ENCODE measurements at places on chromosomes 2 and 18.

DNA sequence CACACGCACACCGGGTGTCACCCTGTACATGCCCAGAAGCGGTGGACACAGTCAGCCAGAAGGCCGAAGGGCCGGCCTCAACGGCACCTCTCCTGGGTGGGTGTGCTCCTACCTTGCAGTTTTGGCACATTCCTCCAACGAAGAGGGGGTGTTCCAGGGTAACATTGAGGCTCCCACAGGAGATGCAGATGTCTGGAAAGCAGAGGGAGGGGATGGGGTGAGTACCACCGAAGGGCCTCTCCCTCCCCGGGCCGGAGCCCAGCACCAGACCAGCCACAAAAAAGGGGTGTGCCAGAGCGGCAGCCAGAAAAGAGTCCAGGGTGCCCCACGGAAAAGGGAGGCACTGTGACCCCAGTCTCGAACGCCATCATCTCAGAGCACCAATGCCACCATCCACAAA lies 76.8 kb upstream of the POMC start:
- no peak for DNase-seq

DNA sequence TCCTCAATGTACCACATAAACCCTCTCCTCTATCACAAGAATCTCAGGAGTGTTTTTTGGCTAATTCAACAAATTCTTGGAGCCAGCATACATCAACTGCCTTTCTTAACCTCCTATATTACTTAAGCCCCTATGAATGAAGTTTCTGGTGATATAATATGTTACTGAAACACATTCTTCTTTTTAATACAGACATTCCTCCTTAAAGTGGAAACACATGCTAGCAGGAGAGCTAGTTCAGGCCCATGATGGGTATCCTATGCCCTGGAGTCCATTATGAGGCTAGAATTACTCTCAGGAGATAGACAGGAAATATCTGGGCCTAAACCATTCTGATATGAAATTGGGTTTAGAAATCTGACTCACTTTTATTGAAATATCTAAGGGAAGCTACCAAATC lies 26.6 kb upstream of the RMDN2 start:
- no peak for DNase-seq

DNA sequence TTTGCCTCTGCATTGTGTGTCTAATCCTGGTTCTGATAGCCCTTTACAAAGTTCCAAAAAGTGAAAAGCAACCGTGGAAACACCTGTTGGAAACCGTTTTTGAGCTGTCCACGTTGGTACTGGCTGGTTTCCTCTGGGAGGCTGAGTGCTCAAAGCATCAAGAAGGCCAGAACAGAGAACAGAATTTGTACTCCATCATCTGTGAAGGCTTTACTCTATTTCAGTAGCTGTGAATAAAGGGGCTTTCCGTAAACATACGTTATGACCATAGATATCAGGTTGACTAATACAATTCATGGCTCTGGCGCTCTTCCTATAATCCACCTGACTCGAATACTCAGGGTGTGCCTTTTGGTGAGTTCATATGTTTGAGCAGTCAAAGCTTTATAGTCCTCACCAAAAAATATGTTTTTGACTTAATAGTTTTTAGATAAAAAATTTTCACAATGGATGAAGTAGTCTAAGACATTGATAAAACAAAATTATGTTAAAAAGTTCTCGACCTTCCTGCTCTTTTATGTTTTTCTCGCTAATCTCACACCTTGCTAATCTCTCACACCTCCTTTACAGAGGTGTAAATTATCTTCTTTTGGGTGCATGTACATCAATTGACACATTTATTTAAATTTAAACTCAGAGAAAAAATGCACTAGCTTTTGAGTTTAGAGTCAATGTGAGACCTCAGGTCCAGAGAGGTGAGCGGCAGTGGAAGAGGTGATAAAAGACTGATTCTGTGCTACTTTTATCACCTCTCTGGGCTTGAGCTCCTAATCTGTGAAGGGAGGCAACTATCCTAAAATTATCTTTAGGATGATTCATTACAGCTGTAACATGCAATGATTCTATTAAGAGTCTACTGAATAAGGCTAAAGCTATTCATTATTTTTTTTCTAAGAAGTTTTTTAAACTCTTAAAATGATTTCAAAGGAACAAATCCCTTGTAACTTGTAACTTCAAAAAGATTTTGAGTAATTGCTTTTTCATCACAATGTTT lies 65.3 kb downstream of the CXCR4 start:
- no peak for DNase-seq

DNA sequence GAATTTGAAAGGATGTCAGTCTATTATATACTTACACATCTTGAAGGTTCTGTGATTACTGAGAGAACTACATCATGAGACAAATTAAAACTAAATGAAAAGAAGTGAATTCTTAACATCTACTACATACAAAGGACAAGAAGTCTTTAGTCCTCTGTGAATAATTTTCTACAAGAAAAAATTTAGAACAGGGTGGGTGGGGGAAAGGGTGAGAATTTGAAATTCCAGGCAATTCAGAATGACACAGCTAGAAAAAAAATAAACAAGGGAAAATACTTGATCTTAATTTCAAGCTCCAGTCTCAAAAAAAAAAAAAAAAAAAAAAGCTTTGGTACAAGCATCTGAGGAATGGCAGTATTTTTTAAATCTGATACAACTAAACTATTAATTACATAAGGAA lies 15.5 kb downstream of the CUL3 start:
- DNase-seq, result no peak

GRCh38 chr2:26853751-26854150 lies 5.8 kb downstream of the DPYSL5 start:
- DNase-seq, result no peak

GRCh38 chr2:72023678-72024390 lies 123.8 kb downstream of the CYP26B1 start:
- DNase-seq, result no peak

All from brain microvascular endothelial cell (primary cell).